Karpas-422 (cell line): ENCODE measurements at places on chromosomes 12 and 14. TPM values are rescaled to one million over a fixed set of nuclear protein-coding genes. Genes with fewer than 3 reads are reported as not detected.

The KCNA1 gene
- total RNA-seq: 0.25 TPM in 1 of 2 replicates, not detected in the other

DNA sequence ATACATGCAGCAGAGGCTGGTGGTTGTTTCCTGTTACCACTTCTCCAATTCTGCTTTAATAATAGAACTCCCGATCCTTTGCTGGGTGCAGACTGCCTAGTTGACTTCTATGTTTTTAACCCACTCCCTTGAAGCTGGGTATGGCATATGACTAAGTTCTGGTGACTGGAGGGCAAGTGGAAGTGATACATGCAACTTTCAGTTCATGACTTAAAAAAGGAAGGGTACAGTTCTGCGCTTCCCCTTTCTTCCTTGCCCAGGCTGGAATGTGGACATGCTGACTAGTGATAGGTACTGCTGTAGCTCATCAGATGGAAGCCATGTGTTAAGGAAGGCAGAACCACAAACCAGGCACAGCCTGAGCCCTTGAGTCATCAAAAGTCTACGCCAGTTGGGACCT is 2.4 kb upstream of the A2M start:
- no peak for DNase-seq
- H3K27ac ChIP-seq: no peak overlapping the region
- no peak overlapping the region for H3K4me3 ChIP-seq
- H3K27me3 ChIP-seq: no peaks in the 10 kb centered on the region

DNA sequence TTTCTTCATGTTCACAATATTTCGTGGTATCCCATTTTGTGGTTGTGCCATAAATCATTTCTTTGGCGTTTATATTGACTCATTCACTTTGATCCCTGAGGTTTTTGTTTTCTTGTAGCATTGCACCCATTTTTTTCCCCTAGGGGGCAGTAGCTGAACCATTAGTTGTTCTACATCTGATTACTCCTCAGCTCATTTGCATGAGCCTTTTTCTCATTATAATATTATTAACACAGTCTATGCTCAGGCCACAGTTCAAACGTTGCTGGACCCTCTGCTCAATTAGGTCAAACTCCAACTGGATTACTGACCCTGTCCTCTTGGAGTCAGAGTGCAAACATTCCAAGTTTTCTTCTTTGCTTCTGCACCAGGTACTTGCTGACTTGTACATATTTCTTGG is 475.4 kb upstream of the SEL1L start:
- no peaks in the 10 kb centered on the region for H3K4me1 ChIP-seq
- no peaks in the 10 kb centered on the region for H3K27me3 ChIP-seq
- no peaks in the 10 kb centered on the region for H3K36me3 ChIP-seq

The BEST3 gene
- total RNA-seq: not detected in 2 replicates

GRCh38 chr14:65927931-65928356 is 515.4 kb downstream of the FUT8 start:
- H3K27ac ChIP-seq: no peak overlapping the region
- H3K4me1 ChIP-seq: peaks cover 7% of the 10 kb centered on the region
- no peaks in the 10 kb centered on the region for H3K36me3 ChIP-seq
- no peak overlapping the region for H3K4me3 ChIP-seq
